Glutamatergic neuron (in vitro differentiated cells): ENCODE measurements at places on chromosomes 3 and 15. TPM values are rescaled to one million over a fixed set of nuclear protein-coding genes. Genes with fewer than 3 reads are reported as not detected.

The BCHE gene
- total RNA-seq, result 4.0 TPM

The SMAD6 gene
- total RNA-seq, result 0.83 TPM

DNA sequence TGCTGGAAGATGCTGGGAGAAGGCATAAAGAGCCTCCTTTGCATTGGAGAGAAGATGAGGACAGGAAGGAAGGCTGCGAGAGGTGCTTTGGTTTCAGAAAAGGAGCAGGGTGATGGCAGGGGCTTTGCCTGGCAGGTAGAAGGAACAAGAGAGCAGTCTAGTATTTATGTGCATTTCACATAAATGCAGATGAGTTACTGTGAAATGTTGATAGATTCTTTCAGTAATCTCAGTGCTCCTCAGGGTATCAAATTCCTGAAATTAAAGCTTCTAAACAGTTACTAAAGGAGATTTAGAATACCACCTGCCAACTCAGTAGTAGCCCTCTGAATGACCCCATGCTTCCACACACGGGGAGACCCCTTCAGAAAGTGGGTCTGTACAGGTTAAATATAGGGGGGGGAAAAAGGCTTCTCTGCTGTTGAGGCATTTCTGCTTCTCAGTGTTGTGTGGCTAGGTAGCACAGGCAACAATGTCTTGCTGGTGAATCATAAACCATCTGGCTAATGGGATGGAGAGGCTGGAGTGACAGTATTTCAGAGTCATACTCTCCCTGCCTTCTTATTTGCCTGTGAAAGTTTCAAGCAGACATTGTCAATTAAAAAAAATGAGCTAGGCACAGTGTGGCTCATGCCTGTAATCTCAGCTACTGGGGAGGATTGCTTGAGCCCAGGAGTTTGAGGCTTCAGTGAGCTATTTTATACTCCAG, 14.3 kb upstream of the FBXL22 start:
- DNase-seq, result no peak

GRCh38 chr15:39432912-39433348, 147.9 kb upstream of the THBS1 start:
- DNase-seq, result no peak

DNA sequence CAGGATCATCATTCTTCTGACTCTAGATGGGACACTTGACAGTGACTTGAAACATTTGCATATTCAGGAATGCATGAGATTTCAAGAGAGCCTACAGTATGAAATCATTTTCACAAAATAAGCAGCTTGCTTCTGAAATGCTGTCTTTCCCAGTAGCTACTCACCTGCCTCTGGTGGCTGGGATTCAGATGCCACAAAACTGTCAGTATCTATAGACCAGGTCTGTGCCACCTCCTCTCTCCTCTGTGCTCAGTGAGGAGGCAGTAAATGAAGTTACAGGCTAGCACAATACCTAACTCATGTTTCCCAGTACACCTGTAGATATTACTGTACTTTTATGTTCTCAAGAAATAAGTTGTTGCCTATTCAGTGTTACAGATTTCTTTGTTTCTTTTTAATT, 64.3 kb downstream of the HMG20A start:
- DNase-seq, result no peak
